ENCODE measurements at places on chromosomes 12 and 14.

GRCh38 chr12:68882251-68882964 is 50.6 kb downstream of the CPM start:
- no peak for DNase-seq

- no peak for DNase-seq
Measured at GRCh38 chr12:108131035-108131434, 1.9 kb downstream of the WSCD2 start.

DNA sequence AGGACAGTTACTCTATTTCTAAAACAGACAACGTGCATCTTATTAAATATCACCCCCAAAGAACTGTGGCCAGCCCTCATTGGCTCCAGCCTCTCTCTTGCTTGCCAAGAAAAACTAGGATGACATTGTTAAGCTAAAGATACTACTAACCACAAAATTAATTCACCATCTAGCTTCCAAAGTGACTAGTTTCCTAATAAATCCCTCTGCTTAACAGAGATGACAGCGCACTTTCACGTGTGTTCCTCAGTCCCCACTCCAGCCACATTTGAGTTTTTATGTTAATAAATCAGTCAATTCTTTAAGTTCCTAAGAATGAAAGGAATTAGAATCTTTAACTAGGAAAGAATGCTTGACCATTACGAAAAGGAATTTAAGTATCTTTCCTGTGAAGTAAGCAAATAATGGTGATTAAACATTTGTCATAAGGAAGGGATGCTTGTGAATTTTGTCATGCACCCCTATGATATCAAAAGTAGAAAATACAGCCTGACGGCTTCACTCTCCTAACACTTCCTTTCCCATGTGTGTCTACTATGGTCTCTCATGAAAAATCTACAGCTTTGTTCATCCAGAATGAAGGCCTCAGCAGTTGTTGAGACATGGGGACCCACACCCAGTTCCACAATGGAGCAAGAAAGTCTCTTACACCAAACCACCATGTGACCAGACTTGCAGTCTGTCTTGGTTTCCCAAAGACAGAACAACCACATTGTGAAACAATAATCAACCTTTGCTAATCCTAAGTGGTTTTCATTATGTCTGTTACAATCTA is 8.1 kb downstream of the CORO1C start:
- no peak for DNase-seq

GRCh38 chr14:52738409-52738808 is 8.4 kb downstream of the STYX start:
- no peak for DNase-seq

GRCh38 chr12:123767613-123768012 is 5.5 kb downstream of the DNAH10 start:
- no peak for DNase-seq

- DNase-seq, result no peak
Measured at GRCh38 chr12:24201258-24201970, 251.9 kb upstream of the SOX5 start.

DNA sequence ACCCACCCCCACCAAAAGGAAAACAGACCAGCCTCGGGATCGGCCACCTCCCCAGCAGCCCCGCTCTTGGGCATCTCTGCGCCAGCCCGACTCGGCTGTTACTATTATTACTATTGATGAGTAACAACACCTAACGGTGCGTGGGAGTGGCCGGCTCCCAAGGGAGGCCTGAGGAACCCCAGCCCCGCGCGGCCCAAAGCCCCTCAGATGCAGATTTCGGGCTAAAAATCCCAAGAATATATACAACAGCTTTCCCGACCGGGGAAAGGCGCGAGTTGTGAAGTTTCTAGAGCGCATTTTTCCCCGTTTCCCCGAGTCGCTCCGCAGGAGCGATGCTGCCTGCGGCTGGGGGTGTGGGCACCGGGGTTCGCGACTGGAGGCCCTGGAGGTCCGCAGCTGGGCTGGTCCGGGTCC is 565 bp downstream of the NT5DC3 start:
- no peak for DNase-seq
